ENCODE measurements at places on chromosomes 7 and 10. TPM values are rescaled to one million over a fixed set of nuclear protein-coding genes. Genes with fewer than 3 reads are reported as not detected.

GRCh38 chr7:2518737-2519118 is 846 bp upstream of the LFNG start:
- no peaks in the 10 kb centered on the region for H3K36me3 ChIP-seq
- no peaks in the 10 kb centered on the region for H3K4me1 ChIP-seq
- H3K27me3 ChIP-seq = peaks cover 39% of the 10 kb centered on the region
- no peak for DNase-seq
- peak overlapping the region; percentile 22 for H3K4me3 ChIP-seq

GRCh38 chr7:94295850-94296249 is 98.8 kb upstream of the COL1A2 start:
- H3K4me1 ChIP-seq = peaks cover 8% of the 10 kb centered on the region
- peak; percentile 38 for DNase-seq
- H3K4me3 ChIP-seq = no peak overlapping the region
- no peaks in the 10 kb centered on the region for H3K27me3 ChIP-seq
- no peak overlapping the region for H3K27ac ChIP-seq

- no peak overlapping the region for H3K4me3 ChIP-seq
- no peaks in the 10 kb centered on the region for H3K4me1 ChIP-seq
- no peaks in the 10 kb centered on the region for H3K27me3 ChIP-seq
- no peak overlapping the region for H3K27ac ChIP-seq
Measured at GRCh38 chr7:50351267-50351666, 46.8 kb downstream of the IKZF1 start.

DNA sequence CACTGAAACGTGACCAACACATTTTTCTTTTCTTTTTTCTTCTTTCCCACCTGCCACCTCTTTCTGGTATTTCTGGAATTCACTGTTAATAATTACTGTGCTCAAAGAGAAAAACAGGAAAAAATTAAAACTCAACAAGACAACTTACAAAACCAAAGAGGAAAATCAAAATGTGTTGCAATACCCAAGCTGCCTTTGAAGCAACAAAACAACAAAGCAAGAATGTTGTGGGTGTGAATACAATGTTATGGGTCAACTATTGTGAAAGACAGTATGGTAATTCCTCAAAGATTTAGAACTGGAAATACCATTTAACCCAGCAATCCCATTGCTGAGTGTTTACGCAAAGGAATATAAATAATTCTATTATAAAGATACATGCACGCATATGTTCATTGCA is 415.1 kb downstream of the GFRA1 start:
- no peaks in the 10 kb centered on the region for H3K4me1 ChIP-seq
- peak; percentile 20 for DNase-seq
- no peak overlapping the region for H3K4me3 ChIP-seq
- no peaks in the 10 kb centered on the region for H3K36me3 ChIP-seq
- no peaks in the 10 kb centered on the region for H3K27me3 ChIP-seq

GRCh38 chr7:133781486-133782090 is 345.6 kb upstream of the LRGUK start:
- no peak overlapping the region for H3K4me3 ChIP-seq
- H3K27ac ChIP-seq = no peak overlapping the region
- no peaks in the 10 kb centered on the region for H3K4me1 ChIP-seq
- no peaks in the 10 kb centered on the region for H3K27me3 ChIP-seq
- H3K36me3 ChIP-seq = no peaks in the 10 kb centered on the region

DNA sequence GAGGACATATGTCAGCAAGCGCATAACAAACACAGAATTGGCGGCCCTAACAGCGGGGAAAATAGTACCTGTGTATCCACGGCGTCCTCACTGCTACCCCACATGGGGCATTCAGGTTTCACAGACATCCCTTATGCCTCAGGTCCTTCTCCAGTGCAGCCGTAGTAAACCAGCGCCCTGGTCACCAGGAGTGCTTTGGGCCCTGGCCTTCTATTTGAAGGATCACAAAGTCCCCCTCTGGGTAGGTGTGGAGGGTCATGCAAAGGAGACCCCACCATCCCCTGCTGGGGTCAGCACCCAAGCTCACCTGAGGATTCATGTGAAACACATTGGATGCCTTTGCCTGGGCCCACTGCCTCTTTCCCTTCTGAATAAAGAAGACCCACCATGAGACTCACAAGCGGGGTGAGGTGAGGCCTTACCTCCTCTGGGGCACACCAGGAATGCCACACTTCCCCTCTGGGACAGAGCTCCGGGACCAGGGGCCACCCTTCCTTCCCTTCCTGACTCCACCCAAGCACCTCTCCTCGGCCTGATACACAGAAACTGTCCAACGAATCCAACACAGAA is 18.8 kb downstream of the CLRN3 start:
- peaks cover 3% of the 10 kb centered on the region for H3K27me3 ChIP-seq
- DNase-seq = no peak
- H3K36me3 ChIP-seq = no peaks in the 10 kb centered on the region
- no peak overlapping the region for H3K4me3 ChIP-seq
- H3K27ac ChIP-seq = no peak overlapping the region

DNA sequence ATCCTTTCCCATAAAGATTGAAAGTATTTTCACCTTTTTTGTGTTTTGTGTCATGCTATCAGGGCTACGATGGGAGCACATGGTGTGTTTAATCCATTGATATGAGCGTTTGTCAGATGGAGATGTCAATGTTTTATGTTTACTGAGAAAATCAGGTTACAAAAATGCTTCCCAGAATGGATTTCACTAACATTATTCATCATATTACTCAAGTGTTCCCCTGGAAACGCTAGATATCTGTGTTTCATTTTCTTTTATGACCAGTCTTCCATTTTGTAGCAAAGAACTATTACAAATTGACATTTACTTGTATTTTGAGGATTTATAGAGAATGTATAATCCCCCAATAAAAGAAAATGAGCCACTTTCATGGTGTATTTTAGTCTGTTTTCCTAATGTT is 293.5 kb upstream of the AKR1E2 start:
- H3K36me3 ChIP-seq = no peaks in the 10 kb centered on the region
- no peak for DNase-seq

MOGAT3 gene
- polyA plus RNA-seq = not detected

PRKCQ gene
- 4.3 TPM for polyA plus RNA-seq

All from cardiac muscle cell (in vitro differentiated cells and primary cell).